Fibroblast of upper back skin (primary cell): ENCODE measurements at places on chromosomes 3 and 15.
A peak's percentile ranks its signal among the peaks of the same experiment; 100 is the strongest.

- DNase-seq: no peak
Measured at GRCh38 chr3:43213631-43214030, 72.7 kb upstream of the SNRK start.

- peak; percentile 56 for DNase-seq
Measured at GRCh38 chr15:38768970-38769369, 204.4 kb upstream of the RASGRP1 start.

- no peak for DNase-seq
Measured at GRCh38 chr3:59374818-59375211, 325.0 kb upstream of the CFAP20DC start.

GRCh38 chr3:171828902-171829770, 14.0 kb upstream of the TMEM212 start:
- peak; percentile 61 for DNase-seq

DNA sequence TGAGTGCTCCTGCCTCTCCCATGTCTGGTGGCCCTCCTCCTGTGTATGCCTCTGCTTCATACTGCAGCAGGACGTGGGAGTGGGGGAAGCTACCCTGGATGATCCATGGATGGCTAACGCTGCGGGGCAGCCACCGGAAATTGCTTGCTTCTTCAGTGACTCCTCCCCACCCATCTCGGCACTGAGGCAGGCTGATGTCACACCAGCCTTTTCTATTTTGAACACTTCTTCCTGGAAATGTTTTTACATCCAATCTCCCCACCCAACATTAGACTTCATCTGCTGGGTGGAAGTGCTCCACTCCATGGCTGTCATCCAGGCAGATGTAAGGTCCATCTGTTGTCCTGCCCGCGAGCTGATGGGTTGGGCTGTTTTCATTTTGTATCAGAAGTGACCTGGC, 58.9 kb upstream of the MUC13 start:
- DNase-seq: no peak

- DNase-seq: peak; percentile 94
Measured at GRCh38 chr3:186417791-186418190, 55.8 kb upstream of the DGKG start.

DNA sequence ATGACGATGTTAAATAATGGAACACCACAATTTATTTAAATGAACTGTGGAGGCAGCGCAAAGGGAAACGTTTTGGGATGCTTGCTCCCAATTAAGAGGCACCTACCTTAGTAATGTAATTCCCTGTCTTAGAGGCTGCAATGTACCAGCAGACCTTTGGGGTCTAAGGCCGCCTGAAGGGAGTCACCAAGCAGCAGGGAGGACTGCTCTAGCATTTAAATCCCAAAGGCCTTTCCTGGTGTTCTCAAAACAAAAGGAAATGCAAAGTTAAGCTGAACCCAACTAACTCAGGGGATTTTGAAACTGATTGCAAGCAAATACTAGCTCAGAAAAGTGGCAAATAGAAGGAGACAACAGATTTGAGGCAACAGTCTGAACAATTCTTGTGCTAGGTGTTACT, 510.8 kb downstream of the GABRG3 start:
- no peak for DNase-seq

DNA sequence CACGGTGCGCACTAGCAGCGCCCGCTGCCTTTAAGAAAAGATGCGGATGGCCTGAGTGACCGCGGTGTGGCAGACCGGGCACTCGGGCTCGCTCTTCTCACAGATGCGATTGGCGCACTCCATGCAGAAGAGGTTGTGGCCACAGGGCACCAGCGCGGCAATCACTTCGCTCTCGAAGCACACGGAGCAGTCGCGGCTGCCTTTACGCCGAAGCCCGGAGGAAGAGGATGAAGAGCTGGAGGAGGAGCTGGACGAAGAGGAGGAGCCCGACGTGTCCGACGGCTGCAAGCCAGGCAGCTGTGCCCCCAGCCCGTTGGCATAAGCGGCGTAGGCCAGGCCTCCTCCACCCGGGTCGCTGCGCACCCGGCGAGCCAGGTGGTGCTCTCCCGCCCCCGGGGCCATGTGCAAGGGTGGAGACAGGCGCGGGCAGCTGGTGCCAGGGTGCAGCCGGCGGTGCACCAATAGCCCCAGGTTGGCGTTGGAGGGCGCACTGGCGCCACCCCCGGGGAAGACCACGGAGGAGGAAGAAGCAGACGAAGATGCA, 2.6 kb downstream of the MEX3B start:
- DNase-seq: peak; percentile 7

DNA sequence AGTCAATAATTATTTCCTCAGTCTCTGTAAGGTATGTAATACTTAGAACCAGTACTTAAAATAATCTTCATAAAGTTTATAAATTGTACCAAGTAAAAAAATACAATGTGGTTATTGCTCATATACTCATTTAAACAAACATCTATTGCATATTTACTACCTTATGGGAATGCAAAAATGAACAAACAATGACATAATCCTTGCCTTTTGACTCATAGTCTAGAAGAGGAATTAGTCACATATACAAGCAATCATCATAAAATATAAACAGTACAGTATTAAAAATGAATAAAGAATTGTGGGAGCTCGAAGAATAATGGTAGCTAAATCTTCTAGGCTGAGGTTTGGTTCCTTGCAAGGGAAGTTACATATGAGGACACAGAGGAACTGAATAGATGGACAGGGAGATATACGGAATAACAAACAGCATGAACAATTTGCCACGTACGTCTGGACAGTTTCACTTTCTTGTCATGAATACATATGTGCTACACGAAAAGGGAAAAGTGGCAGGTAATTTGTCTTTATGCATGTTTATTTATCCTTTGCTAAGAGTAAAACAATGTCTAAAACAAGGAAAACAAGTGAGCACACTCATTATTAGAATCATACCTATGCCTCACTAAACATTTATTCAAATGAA, 17.2 kb downstream of the IMPG2 start:
- DNase-seq: no peak

DNA sequence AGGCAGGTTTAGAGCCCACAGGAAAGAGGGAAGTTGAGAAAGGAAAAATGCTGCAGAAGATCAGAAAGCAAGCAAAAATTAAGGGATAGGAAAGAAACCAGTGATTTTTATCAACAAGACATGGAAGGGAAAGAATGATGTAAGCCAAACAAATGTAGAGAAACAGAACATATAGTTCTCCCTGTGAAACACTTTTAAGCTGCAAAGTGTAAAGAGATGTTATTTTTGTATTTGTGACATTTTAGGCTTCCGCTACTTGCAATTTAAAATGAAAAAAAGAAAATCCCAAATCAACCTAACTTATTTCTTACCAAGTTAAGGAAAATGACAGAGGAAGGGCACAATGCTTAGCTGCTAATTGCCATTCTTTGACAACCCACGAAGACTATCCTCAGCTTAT, 111.6 kb downstream of the PDCD6IP start:
- no peak for DNase-seq

DNA sequence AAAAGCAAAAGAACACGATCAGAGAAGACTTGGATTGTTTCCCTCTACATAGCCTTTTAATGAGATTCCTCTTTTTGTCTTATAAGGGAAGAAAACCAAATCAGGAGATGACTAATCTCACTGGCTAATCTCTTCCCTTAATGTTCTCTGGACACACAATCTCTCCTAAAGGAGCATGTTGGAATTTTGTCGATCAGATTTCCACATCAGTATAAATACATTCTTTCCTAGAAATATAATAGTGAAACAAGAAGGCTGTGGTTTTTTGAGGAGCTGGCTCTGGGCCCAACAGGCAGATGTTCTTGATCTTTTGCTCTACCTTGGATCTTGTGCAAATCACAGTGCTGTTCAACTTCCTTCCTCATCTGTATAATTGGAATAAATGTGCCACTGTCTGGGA, 94.0 kb downstream of the GTPBP8 start:
- DNase-seq: peak; percentile 99

- peak; percentile 96 for DNase-seq
Measured at GRCh38 chr15:40092256-40092978, 16.3 kb downstream of the BMF start.

DNA sequence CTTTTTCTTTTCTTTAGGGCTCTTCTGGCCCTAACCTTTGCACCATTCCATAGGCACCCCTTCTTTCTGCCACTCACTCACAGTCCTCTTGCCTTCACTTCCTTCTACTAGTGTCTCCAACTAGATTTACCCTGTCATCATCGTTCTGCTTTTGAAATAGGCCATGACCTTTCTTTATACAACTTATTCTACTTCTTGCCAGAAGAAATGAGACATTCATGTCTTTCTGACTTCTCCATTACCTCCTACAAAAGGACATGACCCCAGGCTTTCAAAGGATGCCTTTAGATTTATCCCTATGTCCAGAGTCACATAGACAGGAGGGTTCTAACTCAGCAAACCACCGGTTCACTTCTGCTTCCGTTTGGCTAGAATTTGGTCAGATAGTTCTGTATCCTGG, 336.4 kb upstream of the LRRFIP2 start:
- no peak for DNase-seq

- no peak for DNase-seq
Measured at GRCh38 chr15:88529021-88529630, 17.4 kb downstream of the DET1 start.

- DNase-seq: no peak
Measured at GRCh38 chr3:48562367-48563095, 1.1 kb downstream of the UCN2 start.

DNA sequence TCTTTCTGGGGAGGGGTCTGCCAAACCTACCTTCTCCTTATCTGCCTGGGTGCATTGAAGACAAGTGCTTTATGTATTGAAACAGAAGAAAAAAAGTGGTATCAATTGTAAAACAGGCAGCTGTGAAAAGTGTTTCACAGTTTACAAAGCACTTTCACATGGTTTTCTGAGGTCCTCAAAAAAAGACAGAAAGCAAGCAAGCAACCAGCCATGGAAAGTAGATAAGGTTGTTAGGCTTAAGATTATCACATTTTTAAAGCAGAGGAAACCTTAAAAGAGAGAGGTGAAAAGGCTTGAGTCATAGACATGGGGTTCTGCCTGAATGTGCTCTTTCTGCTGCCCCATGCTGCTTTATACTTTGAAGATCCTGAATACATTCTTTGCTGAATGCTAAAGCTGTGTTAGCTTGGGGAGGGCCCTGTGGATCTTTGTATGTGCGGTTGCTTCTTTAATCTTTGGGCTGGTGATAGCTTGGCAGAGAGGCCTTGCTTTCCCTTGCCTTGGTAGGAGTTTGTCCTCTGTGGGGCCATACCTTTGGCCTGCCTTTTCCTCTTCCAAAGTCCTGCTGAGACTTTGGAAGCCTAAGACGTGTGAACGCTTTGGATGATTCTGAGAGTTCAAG, 2.6 kb downstream of the SMAD3 start:
- peak; percentile 49 for DNase-seq

DNA sequence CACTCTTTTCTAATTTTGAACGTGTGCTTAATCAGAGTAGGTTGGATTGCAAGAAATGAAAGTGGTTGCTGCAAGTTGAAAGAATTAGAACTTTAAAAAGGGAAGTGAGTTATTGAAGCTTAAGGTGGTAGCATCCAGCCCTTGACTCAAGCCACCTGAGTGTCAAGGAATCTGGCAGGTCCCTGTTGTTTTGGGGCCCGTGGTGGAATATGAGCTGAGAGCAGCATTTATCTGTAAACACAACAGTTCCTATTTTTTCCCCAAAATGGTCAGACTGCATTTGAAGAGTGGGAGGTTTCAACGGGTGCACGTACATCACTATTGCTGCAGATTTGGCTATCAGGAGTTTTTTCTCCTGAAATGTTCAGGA, 1.7 kb downstream of the ITPR1 start:
- no peak for DNase-seq

DNA sequence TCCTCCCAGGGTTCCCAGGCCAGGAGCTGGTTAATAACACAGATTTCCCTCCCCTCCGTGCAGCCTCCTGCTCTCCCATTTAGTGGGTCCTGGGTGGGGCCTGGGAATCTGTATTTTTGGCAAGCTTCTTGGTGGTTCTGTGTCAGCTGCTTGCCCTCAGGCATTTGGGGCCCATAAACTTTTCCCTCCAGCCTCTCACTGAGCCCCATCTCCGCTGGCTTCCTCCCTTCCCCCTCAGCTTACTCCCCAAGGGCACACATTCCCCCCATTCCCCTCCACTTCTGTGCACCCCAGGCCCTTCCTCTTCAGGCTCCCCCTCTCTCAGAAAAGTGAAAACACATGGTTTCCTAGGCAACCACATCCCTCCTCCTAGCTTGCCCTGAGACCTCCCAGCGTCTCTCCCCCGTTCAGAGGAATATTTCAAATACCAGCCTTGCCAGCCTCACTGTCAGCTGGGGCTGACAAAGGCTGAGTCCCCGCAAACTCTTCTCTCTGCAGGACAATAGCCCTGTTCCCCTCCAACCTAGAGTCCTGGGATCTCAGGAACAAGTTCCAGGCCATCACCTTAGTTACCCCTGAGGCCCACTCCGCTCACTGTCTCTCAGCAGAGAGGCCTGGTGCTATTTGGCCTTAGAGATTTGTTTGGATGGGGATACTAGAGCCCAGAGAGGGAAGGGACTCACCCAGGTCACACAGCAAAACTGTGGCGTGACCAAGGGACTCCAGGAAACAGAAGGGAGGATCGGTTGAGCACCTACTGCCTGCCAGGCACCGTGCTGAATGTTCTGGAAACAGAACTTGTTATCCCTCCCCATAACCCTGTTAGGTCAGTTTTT, 44.6 kb upstream of the SMAD6 start:
- peak; percentile 74 for DNase-seq

- no peak for DNase-seq
Measured at GRCh38 chr3:152589644-152590043, 245.3 kb upstream of the P2RY1 start.

DNA sequence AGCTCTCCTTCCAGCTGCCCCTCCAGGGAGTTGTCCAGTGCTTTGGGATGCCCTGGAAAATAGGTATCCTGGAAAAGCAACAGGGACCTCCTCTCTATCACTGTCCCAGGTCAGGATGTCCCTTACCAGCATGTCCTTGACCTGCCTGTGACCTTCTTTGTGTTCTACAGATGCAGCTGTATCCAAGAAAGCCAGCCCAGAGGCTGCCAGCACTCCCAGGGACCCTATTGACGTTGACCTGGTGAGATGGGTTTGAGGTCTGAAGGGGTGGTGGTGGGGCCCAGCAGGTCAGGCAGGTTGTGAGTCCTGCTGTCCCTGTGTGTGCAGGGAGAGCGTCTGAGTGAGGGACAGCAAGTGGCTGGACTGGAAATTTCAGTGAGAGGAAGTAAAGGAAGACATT, 30.2 kb downstream of the PML start:
- no peak for DNase-seq

- DNase-seq: no peak
Measured at GRCh38 chr3:150876611-150877265, 28.5 kb downstream of the MINDY4B start.

DNA sequence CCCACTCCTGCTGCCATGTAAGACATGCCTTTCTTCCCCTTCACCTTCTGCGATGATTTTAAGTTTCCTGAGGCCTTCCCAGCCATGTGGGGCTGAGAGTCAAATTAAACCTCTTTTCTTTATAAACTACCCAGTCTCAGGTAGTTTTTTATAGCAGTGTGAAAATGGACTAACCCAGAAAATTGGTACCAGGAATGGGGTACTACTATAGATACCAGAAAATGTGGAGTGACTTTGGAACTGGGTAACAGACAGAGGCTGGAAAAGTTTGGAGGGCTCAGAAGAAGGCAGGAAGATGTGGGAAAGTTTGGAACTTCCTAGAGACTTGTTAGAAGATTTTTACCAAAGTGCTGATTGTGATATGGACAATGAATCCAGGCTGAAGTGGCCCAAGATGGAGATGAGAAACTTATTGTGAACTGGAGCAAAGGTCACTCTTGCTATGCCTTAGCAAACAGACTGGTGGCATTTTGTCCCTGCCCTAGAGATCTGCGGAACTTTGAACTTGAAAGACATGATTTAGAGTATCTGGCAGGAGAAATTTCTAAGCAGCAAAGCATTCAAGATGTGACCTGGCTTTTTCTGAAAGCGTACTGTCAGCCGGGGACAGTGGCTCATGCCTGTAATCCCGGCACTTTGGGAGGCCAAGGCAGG, 52.7 kb downstream of the TMCC1 start:
- no peak for DNase-seq
